ENCODE measurements at places on chromosomes 2 and 18.
A peak's percentile ranks its signal among the peaks of the same experiment; 100 is the strongest.

DNA sequence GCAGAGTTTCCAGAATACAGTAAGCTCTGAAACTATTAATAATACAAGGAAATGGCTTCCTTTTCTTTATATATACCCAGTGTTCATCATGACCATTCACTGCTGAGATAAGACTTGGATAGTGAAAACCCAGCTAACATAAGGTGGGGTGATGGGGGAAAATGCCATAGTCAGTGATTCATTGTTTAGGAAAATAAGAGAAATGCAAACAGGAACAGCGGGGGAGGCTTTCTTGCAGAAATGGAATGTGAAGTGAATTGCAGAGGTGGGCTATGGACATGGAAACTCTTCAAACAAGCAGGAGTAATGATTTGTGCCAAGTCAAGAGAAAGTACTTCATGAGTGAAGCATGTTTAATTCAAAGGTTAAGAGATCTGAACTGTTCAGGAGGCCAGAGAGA lies 519.4 kb downstream of the TDRD15 start:
- no peak for DNase-seq

- no peak for DNase-seq
Measured at GRCh38 chr2:210046851-210047500, 44.5 kb downstream of the RPE start.

- DNase-seq: no peak
Measured at GRCh38 chr2:111041398-111042202, 79.1 kb upstream of the BCL2L11 start.

DNA sequence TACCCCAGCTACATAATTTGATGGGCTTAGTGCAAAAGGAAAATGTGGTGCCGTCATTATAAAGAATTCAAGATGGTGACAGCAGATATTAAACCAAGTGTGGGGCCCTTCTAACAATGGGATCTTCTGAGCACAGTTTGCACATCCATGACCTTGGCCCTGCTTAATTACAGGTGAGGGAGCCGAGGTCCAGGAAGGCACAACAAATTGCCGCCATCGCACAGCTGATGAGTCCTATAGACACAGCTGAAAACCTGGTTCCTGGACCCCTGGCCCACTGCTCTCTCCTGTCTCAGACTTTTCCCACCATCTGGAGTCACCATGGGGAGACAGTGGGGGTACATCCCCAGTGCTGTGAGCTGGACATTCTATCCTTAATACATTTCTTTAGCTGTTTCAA lies 95.8 kb upstream of the MAP4K3 start:
- no peak for DNase-seq

DNA sequence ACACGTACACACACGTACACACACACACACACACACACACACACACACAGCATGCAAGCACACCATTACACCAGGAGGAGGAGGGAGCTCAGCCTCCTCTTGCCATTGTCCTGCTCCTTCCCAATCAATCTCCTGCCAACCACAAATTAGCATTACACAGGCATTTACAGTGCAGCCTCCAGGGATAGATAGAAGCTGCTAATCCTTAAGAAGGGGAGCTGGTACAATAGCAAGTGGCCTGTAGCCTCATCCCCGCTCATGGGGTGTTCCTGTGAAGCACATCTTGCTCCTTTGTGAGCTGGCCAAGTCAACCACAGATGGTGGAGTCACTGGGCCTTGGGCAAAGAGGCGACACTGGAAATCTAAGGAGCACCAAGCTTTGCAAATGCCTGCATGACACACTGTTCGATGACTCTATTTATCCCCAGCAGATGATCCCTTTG lies 110.3 kb upstream of the PKDCC start:
- no peak for DNase-seq

DNA sequence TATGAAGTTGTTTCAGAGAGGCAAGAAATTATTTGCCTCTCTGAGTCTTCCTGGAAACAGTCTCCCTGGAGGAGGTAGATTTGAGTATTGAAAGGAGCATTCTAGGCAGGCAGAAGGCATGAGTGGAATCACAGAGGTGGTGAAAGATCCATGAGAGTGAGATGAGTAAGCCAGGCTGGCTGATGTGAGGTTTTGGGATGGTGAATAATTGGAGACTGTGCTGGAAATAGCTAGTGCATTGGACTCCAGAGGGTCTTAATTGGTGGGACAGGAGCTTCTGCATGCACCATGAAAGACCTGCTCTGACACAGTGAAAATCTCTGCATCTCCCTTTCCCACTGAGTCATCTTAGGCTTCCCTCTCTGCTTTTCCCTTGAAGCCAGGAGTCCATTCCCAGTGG lies 46.3 kb downstream of the CDC42EP3 start:
- no peak for DNase-seq

DNA sequence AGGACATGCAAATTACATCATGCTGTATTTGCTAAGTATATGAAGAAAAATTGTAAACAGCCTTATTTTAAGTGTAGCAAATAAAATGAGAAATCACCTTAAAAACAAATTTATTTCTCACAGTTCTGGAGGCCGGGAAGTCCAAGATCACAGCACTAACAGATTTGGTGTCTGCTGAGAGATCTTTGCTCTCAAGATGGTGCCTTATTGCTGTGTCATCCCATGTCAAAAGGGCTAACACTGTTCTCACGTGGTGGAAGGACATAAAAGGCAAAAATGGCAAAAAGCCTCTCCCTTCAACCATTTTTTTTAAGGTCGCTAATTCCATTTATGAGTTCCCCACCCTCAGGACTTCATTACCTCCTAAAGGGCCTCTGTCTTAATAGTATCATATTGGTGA lies 12.1 kb downstream of the XRCC5 start:
- no peak for DNase-seq

GRCh38 chr2:81050580-81051095 lies 746.1 kb upstream of the LRRTM1 start:
- DNase-seq: no peak

DNA sequence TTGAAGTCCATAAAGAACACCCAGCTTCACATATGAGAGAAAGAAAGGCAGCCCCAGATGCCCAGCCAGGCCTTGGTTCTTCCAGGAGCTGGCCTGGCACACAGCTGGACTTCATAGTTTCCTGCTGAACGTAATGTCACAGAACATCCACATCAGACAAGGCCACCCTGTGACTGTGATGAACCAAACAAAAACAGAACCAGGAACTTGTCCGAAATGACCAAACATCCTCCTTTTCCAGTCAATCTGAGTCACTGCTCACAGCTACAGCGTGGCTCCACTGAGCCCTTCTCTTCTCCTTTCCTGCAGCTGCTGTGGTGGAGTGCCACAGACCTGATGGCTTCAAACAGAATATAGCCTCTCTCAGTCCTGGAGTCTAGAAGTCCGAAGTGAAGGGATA lies 45.4 kb upstream of the PAPOLG start:
- no peak for DNase-seq

- no peak for DNase-seq
Measured at GRCh38 chr2:88265352-88266303, 95.5 kb downstream of the THNSL2 start.

DNA sequence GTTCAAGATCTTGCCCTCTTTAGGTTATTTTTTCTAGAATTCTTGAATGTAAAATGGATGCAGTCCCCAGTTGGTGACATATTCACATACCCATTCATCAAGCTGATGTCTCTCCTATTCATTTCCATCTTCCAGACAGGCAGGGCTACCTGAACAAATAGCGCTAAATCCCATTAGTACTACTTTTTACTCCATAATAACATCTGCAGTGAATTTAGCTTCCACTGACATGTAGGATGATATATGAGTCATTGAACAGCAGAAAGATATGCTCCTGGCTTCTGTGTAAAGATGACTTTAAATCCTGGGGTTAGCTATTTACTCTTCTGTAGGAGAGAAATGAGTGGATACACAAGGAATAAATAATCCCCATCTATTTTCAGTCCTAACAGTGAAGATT lies 194.7 kb downstream of the RND3 start:
- no peak for DNase-seq

DNA sequence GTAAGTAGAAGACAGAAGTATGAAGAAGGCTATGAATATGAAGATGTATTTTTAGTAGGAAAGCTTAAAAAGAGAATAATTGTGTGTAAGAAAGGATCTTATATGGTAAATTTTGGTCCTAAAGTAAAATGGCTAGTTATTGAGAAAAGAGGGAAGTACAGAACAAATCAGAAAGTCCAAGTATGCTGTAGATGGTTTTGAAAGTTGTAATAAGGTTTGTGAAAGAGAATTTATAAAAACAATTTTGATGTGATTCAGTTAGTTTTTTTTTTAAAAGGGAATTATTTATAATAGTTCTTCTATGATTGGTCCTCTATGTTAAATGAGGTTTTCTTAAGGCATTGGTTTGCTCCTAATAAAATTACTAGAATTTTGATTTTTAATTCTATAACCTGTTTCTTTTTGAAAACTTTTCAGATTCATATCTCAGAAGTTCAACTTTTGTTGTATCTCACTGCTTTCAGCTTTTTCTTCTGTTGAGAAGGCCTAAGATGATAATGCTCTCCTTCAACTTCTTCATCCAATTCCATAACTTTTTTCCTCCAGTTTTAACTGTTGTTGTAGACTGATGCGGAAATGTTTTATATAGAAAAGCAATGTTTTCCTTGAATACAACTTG lies 322.7 kb downstream of the NOL4 start:
- DNase-seq: no peak

- no peak for DNase-seq
Measured at GRCh38 chr2:25131567-25132298, 36.6 kb downstream of the POMC start.

- DNase-seq: no peak
Measured at GRCh38 chr2:69305712-69306392, 81.2 kb downstream of the GFPT1 start.

- DNase-seq: peak; percentile 44
Measured at GRCh38 chr2:58448065-58448507, 207.0 kb upstream of the FANCL start.

- DNase-seq: no peak
Measured at GRCh38 chr18:816869-817268, 4.8 kb upstream of the YES1 start.

GRCh38 chr18:63195326-63196159 lies 124.0 kb downstream of the BCL2 start:
- no peak for DNase-seq

DNA sequence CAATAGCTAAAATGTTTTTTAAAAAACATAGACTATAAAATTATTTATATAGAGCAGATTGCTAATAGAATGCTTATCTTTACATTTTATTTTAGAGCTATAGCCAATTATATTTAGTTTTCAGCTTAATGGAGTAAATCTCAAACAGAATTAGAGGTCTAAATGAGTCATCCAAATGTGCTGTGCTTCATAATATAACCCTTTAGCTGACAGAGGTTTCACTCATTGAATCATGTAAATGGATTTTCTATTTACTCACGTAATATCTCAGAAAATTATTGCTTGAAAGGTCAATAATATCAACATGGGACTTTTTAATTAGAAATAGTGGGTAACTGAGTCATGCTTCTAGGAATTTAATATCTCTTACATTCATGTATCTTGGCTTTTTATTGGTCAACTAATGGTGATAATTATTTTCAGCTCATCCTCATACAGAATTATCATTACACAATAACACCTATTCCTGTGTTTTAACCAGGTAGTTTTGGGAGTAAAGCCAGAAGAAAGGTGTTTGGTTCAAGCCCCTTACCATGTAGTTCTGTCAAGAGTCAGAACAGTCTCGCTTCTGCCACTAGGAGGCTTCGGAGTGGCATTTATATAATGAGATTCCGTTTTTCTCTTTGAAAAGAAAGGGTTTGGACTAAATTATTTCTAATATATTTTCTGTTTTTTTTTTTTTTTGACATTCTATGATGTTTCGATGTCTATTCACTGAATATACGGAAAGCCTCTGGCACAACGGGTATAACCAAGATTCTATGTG lies 217.6 kb downstream of the CDH7 start:
- DNase-seq: no peak

DNA sequence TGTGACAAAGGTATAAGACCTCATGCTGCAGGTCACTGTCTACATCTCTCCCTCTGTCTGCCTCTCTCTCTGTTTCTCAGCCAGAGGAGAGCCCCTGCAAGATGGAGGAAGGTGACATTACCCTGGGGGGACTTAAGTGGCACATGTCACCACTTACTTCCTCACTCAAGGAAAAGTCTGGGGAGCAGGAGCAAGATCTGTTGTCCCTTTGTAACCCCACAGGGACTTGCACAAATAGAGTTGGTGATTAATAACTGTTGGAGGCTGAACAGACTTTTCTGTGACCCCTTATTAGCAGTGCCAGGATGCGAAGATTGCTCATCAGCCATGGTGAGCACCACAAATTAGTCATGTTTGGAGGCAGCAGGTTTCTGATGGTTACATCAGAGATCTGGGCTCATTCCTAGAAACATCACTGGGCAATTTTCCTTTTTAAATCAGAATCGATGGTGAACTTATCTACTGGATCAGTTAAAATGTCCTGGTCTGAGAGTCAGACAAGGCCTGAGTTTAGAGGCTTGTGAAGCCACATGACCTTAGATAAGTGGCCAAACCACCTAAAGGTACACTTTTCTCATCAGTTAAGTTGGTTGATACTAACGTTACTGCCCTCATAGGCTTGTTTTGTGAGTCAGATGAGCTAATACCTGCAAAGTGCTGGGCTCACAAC lies 81.2 kb upstream of the LTBP1 start:
- no peak for DNase-seq

GRCh38 chr2:233892793-233893192 lies 24.4 kb upstream of the TRPM8 start:
- no peak for DNase-seq

DNA sequence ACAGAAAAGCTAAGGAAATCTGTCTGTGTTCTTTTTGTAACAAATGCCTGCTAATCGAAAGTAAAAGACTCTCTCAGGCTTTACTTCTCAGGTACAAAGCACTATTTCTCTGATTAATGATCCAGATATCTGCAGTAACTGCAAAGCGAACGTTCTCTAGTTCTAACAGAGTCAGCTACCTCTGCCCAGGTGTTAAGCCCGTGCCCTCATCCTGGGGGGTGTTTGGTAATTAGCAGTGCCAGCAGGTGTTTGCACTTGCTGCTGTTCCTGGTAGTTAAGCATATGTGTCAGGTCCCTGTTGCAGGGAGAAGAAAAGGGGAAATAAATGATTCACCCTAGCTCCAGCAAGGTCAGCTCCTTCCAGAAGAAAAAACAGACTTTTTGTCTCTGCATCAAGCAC lies 58.8 kb upstream of the CRIM1 start:
- no peak for DNase-seq

- no peak for DNase-seq
Measured at GRCh38 chr2:76867854-76868253, 654.3 kb downstream of the LRRTM4 start.
